NCI-H446 (cell line): ENCODE measurements at places on chromosomes 6 and 20.

DNA sequence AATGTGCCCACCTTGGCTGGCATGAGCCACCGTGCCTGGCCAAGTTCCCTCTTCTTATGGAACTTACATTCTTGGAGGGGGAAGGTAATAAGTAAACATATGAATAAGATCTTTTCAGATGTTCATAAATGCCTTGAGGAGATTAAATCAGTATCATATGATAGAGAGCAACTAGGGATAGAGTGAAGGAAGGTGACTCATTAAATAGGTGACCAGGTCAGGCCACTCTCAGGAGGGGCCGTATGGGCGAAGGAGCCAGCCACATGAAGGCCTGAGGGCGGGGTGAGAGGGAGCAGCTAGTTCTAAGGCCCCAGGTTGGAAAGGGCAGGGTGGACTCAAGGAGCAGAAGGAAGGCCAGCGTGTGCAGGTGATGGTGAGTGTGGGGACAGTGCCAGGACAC lies 91.1 kb downstream of the UST start:
- no peak for DNase-seq

GRCh38 chr6:112343390-112343789 lies 3.7 kb upstream of the RFPL4B start:
- no peak for DNase-seq

DNA sequence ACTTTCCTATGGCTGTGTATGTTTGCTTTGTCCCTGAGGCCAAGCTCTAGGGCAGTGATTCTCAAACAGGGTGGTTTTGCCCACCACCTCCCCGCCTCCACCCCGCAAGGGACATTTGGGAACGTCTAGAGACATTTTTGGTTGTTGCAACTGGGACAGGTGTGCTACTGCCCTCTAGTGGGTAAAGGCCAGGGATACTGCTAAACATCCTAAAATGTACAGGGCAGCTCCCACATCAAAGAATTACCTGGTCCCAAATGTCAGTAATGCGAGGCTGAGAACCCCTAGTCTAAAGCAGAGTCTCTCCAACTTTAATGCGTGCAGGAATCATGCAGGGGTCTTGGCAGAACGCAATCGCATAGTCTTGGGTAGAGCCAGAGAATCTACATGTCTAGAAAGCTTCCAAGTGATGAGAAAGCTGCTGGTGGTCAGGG lies 5.1 kb downstream of the KCNS1 start:
- DNase-seq = peak; percentile 53

DNA sequence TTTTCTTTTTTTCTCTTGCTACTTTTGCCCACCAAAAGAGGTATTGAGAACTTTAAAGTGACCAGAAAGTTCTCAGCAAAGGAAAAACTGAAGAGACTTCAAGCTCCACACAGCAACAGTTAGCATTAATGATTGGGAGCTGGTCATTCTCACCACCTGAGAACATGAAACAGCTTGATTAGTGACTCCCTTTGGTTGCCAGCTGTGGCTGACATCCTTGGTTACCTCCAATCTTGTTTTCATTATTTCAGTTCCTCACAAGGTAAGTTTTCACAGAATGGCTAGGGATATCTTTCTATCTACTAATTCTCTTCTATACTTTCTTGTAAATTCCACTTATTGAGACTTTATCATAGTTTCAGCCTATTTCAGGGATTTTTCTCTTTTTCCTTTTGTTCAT lies 427.9 kb downstream of the QKI start:
- DNase-seq = no peak

- DNase-seq = no peak
Measured at GRCh38 chr6:34981951-34982350, 92.9 kb downstream of the ANKS1A start.

GRCh38 chr6:113997116-113997515 lies 26.2 kb upstream of the HDAC2 start:
- DNase-seq = no peak

- no peak for DNase-seq
Measured at GRCh38 chr6:10719296-10719963, 3.4 kb upstream of the TMEM14C start.

- DNase-seq = no peak
Measured at GRCh38 chr20:20614391-20614790, 98.1 kb downstream of the RALGAPA2 start.

DNA sequence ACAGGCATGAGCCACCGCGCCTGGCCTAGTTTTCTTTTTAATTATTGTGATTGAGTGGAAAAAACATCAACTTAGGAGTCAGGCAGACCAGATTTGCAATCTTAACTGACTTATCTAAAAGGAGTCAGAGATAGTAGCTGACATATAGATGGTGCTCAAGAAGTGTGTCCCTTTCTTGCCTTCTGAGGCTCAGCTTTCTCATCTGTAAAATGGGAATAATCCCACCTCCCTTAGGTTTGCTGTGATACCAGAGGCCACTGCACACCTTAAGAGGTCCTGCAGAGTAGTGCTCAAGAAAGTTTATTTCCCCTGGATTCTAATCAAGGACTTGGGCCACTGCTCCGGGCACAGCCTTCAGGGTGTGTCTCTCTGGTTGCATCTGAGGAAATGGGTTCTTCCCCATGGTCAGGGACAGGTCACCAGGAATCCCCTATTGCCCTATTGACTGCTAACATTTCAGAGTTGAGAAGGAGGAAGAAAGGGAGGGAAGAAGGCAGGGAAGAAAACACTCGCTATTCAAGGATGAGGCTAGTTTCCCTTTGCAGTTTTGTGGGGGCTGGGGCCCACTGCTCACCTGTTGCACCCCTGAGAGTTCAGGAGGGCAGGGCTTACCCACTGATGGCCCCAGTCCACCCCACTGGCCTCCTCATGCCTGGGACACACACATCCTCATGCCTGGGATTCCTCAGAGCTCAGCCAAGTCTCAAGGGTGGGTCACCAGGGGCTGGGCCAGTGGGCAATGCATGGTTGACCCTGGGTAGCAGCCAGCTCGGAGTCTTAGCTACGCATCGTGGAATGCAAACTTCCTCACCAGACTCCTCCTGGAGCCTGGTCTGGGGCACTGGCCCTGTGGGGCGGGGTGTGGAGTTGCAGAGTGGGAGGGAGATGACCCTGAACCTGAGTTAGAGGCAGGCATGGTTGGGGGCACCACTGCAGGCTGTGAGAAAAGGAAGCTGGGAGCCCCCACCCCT lies 21.2 kb downstream of the C6orf132 start:
- no peak for DNase-seq

DNA sequence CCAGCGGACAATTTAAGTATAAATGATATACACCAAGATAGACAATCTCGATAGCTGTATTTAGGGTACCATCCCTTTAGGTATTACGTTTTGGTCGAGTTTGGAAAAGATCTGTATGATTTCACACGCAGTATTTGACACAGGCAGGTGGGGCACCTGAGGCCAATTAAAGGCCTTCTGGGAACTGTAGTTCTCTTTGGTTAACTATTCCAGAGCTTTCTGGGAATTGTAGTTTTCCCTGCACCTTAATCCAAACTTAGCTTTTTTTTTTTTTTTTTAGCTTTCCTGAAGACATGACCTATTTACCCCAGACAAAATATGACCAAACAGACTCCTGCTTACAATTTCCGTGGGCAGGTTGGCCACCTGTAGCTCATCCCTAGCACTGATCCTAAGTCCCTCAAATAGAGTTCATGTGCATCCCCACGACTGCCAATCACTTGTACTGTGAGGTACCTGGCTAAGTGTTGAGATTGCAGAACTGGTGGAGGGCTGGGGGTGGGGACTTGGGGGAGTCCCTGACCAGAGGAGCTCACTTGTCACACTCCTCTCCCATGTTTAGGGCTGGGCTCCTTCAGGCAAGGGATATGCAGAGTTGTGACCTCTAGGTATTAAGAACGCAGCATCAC lies 999 bp upstream of the EHMT2 start:
- no peak for DNase-seq

DNA sequence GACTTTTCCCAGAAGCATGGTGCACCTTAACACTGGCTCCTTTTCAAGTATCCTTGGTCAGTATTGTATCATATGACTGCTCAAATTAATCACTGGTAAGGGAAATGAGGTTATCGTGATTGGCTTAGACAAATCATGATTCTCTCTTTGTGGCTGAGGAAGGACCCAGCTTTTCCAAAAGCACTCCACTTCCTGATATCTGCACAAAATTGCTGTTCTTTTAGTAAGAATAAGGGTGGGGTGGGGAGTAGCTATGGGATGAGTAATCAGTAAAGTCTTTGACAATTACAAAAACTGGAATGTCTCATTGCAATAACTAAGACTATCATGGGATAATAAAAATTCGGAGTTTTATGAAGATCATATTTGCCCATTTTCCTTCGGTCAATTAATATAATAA lies 9.0 kb upstream of the RIPPLY2 start:
- DNase-seq = no peak

DNA sequence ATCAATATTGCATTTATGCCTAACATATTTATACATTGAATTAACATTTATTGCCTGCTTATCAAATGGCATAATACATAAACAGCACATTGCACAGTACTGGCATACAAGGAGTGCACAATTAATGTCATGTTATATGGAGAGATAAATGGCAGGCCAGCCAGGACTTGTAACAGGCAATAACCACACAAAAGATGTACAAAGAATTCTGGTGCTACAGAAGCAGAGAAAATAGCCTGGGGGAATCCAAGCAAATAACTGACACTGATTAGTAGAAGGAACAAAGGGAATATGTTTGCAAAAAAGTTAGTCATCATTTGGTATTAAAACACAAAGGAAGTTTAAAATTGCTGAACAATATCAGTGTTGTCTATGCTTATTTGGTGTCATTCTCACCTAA lies 27.3 kb downstream of the COL21A1 start:
- no peak for DNase-seq

GRCh38 chr20:15654208-15654649 lies 919.0 kb downstream of the KIF16B start:
- DNase-seq = peak; percentile 67

DNA sequence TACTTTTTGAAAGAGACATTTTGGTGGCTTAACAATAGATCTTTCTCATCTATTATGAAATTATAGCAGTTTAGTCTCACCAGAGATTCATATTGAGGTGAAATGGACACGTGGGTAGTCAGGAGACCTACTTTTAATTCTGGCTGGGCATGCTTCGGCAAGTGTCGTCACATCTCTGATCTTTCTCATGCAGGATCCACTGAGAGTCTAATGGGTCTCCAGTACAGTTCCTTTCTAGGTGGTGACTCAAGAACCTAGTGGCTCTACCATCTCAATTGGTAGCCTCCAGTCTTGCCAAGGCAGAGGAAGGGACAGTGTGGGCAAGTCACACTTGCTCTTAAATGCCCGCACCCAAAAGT lies 94.9 kb downstream of the KCNB1 start:
- DNase-seq = no peak

DNA sequence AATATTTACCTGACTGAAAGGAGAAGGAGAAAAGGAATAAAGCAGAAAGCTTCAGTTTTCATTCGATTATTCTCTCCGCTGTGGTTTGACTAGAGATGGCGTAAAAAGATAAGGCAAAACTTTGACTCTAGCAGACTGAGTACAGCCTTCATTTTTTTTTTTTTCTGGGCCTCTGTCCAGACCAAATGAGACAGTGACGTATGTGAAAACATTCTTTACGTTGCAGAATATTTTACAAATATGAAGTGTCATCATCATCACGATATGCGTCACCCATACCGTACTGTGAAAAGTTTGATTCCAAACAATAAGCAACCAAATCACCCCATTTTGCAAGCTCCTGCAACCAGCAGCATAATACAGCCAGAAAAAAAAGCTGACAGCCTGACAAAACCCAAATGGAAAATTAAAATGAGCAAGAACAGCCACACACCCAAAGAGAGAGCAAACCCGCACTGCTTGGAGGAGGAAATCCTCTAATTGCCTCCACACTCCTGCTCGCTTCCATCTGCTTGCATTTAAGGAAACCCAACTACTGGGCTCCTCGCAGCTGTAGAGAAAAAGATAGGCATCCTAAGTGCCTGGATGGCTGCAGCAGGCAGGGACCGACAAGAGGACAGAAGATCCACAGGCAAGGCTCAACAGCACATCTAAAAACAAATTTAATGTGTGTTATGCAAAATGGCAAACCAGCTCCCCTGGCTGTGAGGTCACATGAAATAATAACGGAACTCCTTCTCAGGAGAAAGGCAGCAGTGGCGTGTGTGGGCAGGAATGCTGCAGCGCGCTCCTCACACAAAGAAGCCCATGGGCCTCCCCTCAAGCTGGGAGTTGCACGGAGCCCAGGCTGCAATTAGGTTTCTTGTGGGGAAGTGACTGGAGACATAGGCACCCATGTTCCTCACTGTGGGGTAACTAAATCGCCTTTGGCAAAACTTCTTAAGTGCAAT lies 113.1 kb downstream of the FYN start:
- DNase-seq = no peak

- peak; percentile 8 for DNase-seq
Measured at GRCh38 chr6:146785001-146785585, 186.3 kb downstream of the ADGB start.

- no peak for DNase-seq
Measured at GRCh38 chr6:128032042-128032441, 131.2 kb upstream of the THEMIS start.

- no peak for DNase-seq
Measured at GRCh38 chr20:57059055-57059596, 207.3 kb downstream of the BMP7 start.

DNA sequence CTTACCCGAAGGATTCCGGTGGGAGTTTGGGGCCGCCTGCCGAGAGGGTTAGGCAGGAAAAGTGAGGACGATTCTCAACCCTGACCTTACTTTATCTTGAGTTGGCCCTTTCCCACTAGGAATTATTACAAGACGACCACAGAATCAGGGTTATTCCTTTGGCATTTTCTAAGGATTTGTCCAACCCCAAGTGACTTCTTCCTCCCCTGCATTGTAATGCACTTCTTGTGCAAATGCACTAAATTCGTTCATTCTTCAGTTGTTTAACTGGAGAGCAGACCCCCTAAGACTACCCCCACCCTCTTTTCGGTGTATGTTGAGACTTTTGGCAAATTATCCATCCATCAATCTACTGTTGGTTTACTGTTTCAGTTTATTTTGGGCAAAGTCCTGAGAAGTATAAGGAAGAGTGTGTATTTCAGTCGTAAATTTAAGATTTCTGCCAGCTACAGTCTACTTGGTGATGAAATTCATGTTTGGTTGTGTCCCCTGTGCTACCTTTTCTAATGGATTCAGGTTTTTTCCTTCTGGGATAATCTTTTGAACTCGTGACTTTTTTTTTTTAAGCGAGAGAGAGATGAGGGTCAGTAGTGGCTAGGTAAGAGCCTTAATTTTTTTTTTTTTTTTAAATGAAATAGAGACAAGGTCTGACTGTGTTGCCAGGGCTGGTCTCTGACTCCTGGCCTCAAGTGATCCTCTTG lies 611 bp upstream of the TMEM217 start:
- DNase-seq = no peak

DNA sequence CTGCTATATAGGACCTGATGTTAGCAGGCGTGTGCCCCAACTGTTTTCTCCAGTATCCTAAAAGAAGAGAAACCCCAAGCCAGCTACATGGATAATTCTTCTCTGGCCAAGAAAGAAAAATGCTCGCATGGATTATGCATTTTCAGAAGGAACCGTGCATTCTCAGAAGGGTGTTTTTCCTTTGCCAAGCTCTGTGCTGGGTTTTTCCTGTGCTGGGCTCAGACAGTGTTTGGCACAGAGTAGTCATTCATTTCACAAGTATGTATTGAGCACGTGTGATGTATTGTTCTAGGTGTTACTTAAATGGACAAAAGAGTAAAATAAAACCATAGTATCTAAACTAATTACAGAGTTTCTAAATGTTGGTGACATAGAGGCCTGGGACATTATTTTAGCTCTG lies 62.7 kb upstream of the ZNF133 start:
- DNase-seq = peak; percentile 21
